ENCODE measurements at places on chromosomes 3 and 15.
A peak's percentile ranks its signal among the peaks of the same experiment; 100 is the strongest.

DNA sequence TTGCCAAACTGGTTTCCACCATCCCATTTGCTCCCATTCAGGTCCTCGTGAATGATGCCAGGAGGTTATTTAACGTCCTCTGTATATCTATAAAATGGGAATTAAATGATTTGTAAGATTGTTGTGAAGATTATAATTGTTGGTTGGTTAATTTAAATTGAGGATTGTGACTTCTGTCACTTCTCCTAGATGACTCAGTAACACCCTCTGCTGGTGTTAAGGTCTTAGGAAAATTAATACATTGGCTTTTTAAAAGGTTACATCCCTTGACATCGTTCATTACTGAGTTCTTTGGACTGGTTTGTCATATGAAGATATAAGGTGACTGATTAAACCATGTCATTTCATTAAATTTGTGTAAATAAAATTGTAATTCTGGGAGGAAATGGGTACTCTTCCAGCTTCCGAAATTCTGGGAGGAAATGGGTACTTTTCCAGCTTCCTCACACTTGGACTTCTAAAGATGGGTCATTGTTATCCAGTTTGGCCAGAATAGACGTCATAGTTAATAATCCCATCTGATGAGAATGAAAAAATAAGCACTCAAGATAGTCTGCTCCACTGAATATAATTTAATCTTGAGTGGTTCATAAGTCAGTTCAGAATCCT is 33.3 kb upstream of the PAQR5 start:
- peak; percentile 23 for DNase-seq

- DNase-seq, result no peak
These were observed 49.7 kb upstream of the SCAANT1 start for GRCh38 chr3:63961891-63962290.

DNA sequence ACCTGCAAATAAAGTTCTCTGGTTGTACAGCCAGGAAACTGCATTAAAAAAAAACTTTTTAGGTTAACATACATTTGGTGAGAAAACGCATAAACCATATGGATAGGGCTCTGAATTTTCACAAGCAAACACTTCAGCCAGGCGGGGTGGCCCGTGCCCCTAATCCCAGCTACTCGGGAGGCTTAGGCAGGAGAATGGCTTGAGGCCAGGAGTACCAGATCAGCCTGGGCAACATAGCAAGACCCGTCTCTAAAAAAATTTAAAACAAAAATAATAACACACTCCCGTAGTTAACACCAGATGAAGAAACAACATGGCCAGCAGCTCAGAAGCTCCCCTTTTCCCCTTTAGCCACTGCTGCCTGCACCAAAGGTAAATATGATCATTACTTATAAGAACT is 3.2 kb upstream of the RPL14 start:
- no peak for DNase-seq

GRCh38 chr3:191105418-191105817 is 93.6 kb upstream of the OSTN start:
- no peak for DNase-seq

DNA sequence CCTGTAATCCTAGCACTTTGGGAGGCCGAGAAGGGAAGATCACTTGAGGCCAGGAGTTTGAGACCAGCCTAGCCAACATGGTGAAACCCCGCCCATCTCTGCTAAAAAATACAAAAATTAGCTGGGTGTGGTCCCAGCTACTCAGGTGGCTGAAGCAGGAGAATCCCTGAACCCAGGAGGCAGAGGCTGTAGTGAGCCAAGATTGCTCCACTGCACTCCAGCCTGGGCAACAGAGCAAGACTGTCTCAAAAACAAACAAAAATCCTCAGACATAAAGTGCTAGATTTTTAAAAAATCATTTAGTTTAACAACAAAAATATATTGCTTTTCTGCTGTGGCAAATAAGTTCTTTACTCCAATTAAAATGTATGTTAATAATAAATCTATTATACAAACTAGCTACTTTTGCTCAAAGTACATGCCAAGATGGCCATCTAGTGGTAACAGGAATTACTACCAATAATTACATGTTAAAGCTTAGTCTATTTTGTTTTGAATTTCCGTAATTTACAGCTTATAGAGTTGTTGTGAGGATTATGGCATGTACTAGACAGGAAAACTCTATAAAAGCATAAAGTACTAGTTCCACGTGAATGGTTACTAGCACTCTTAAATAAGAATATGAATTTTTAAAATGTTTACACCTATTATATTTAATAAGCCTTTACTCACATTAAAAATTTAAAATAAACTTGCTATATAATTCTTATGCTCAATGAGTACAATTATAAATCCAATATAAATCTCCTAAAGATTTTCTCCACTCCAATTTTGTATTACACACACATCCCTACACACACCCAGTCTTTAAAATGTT is 39.0 kb downstream of the GABPB1 start:
- no peak for DNase-seq

- DNase-seq, result no peak
These were observed 183.4 kb upstream of the TOPAZ1 start for GRCh38 chr3:44058022-44058867.

GRCh38 chr3:30017901-30018300 is 588.5 kb upstream of the TGFBR2 start:
- DNase-seq, result no peak

DNA sequence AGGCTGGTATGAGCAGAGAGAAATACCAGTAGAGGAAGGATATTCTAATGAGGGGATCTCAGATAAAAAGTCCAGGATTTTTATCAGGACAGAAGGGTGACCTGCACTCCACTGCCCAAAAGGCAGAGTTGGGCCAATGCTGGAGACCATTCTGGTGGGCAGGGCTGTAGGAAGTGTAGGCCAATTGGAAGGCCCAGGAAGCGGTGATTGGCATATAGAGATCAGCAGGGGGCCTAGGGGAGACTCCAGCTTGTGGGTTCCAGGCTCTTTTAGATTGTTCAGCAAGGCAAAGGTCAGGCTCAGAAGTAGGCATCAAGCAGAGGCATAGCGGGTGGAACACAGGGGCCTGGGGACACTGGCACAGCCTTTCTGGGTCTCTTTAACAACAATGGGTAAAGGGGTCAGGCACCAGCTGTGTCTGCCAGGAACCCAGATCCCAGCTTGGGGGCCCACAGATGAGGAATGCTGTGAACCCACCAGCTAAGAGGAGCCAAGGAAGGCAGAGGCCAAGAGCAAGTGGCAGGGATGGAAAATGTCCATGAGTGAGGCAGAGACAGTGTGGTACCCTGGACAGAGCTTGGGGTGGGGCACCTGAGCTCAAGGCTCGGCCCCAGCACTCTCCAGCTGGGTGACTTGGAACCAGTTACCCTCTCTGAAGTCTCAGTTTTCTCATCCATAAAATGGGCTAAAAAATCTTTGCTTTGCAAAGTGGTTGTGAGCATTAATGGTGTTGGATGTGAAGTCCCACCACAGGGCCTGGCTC is 27.0 kb upstream of the RASGRF1 start:
- no peak for DNase-seq

- DNase-seq, result no peak
These were observed 62.0 kb upstream of the ZBTB38 start for GRCh38 chr3:141306276-141306675.

GRCh38 chr3:31724651-31725050 is 191.9 kb downstream of the STT3B start:
- no peak for DNase-seq

- DNase-seq, result no peak
These were observed 5.4 kb downstream of the VWA5B2 start for GRCh38 chr3:184234671-184235380.

DNA sequence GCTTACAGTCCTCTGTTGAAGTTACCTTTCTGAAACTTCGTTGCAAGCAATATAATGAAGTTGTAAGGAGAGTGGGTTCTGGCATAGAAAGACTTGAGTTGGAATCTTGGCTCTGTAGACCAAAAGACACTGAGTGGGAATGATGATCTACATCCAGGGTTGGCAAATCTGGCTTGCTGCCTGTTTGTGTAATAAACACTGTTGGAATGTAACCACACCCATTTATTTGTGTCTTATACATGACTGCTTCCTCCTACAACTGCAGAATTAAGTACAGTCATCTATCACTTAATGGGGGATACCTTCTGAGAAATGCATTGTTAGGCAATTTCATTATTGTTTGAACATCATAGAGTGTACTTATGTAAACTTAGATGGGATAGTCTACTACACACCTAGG is 178.4 kb upstream of the SUCLG2 start:
- DNase-seq, result no peak

GRCh38 chr15:58528188-58528870 is 96.5 kb downstream of the LIPC start:
- peak; percentile 87 for DNase-seq

- DNase-seq, result no peak
These were observed 330.5 kb upstream of the ROPN1 start for GRCh38 chr3:124322309-124322880.

DNA sequence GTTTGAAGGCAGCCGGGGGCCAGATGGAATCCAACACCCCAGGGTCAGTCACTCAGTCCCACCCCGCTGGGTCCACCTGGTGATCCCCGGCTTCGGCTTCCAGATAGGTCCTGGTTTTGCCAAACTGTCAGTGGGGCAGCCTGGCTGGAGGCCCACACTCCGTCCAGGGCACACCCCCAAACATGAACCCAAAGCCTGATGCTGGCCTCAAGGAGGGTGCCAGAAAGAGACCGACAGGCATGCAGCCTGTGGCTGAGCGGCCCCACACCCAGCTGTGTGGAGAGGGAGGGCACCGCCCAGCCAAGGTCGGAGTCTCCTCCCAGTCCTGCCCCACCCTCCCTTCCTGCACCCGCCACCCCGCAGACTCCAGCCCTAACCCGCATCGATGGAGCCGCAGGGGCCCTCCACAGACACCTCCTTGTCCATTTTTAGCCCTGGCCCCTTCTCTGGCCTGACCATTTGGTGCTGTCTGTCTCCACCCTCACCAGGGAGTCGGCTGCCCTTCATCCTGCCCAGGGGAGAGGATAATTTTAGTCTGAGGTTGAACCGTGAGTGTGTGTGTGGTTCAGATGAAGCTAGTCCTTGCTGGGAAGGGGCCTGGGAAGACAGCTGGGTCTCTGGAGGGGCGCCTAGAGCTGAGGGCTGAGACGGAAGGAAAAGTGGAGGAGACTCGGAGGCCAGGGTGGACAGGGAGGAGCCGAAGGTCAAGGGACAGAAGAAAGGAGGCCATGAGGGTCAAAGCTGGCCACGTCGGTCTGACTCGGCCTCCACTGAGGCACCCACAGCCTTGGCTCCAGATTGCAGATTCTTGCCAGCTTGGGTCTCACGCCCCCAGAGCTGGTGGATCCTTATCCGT is 23.1 kb downstream of the TNK2 start:
- no peak for DNase-seq
